Hematopoietic multipotent progenitor cell treated with erythropoietin and hydrocortisone succinate and interleukin-3 and kit ligand, for 4 days (in vitro differentiated cells): ENCODE measurements at places on chromosomes 16 and 17.

DNA sequence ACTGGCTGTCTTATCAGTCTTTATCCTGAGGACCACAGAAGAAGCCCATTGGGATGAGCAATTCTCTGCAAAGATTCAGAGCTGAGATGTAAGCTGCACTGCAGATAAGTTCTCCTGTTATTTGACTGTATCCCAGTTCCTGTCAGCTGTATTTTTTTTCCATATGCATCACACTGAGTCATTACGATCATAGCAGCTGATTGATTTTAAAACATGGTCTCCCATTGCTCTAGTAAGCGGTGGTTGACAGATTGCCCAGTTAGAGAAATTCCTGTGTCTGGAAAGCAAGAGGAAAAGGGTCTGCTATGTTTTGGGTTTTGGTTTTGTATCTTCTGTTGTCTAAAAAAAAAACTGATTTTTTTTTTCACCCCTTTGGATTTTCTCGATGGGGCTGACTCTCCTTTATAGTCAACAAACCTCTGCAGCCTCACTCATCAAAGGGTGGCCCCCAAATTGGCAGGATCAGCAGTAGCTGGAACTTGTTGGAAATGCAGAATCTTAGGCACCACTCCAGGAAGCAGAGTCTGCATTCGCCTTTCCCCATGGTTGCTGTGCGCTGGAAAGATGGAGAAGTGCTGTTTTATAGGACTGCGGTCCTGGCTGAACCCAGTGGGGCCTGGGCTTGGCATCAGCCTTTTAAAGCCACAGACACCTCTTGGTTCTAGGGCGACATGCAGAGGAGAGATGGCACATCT, 220.1 kb upstream of the MPHOSPH6 start:
- DNase-seq: no peak

- no peak for DNase-seq
Measured at GRCh38 chr17:83080858-83081683, 1.7 kb downstream of the METRNL start.

GRCh38 chr17:15436473-15437302, 30.7 kb downstream of the CDRT4 start:
- DNase-seq: peak; percentile 70

- no peak for DNase-seq
Measured at GRCh38 chr16:56261656-56262055, 70.4 kb downstream of the GNAO1 start.
